ENCODE measurements at places on chromosomes 3 and 15.

DNA sequence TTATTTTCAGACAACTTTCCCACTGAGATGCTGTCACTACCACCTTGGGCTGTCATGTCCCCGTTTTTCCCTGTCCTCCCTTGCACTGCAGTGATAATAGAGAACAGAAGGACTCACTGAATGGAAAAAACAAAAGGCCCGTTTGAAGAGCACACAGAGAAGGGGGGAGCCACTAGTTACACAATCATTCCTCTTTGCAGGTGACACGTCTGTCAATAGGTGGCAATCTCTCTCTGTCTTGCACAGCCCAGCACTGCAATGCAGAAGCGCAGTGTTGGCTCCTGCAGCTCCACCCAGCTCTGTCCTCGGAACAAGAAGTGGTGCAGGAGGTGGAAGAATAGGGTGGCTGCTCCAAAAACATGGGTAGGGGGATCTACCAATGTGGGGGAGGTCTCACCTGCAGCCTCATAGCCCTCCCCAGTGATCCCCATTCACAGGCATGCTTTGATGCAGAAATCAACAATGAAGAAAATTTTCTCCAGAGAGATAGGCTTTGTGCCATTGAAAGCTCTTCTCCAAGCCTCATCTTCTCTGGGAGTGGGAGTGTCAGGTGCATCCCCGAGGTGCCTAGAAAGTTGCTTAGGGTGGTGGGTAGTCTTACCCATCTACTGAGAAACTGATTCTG is 31.8 kb downstream of the FSTL1 start:
- DNase-seq = peak; percentile 75

DNA sequence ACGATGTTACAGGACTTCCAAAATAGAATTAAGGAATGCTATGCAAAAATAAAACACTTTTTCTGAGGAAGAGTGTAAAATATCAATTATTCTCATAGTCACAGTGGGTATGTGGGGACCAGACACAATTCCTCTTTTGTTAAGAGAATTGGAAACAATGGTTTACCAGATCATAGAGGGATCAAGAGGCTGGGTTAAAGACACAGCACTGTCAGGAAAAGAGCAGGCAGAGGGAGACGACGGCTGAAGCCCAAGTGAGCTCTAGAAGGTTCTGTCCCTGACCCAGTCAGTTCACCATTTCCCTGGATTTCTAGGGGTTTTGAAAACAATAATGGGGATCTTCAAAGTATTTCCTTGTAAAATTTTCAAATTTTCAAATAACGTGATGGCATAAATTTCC is 54.0 kb upstream of the POLR2M start:
- peak; percentile 66 for DNase-seq

GRCh38 chr15:34335176-34336032 is 2.2 kb downstream of the SLC12A6 start:
- no peak for DNase-seq

DNA sequence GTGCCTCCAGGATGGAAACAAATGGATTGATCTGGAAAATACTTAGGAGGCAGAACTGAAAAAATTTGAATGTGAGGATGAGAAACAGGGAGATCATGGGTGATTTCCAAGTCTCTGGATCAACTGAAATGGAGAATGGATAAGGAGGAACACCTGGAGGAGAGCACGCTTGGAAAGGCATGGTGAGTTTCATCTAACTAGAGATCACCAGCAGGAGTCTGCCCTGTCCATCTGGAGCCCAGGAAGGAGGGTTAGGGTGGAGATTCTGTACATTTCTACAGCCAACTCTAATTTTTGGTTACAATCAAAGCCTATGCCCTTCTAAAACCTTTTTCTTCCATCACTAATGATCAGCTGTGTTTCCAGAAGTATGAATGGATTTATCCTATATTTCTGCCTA is 995.9 kb upstream of the CFAP20DC start:
- no peak for DNase-seq

- peak; percentile 39 for DNase-seq
Observed at GRCh38 chr15:43285609-43286037, 18.9 kb upstream of the TGM5 start.

GRCh38 chr3:125443923-125444322 is 68.8 kb upstream of the ZNF148 start:
- peak; percentile 35 for DNase-seq

DNA sequence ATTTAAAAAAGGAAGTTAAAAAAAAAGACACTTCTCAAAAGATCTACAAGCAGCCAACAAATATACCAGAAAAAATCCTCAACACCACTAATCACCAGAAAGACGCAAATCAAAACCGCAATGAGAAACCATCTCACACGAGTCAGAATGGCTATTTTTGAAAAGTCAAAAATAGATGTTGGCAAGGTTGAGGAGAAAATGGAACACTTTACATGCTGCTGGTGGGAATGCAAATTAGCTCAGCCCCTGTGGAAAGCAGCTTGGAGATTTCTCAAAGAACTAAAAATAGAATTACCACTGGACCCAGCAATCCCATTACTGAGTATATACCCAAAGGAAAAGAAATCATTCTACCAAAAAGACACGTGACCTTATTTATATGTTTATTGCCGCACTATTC is 574.7 kb upstream of the ADAMTS9 start:
- no peak for DNase-seq

- no peak for DNase-seq
Observed at GRCh38 chr15:82072926-82073537, 27.2 kb upstream of the MEX3B start.

GRCh38 chr15:69537901-69538300 is 85.3 kb downstream of the RPLP1 start:
- DNase-seq = no peak

- no peak for DNase-seq
Observed at GRCh38 chr3:16079519-16079918, 95.0 kb upstream of the GALNT15 start.

Data from putamen (tissue), 1 donor.